ENCODE measurements at places on chromosomes 7 and 10.
A peak's percentile ranks its signal among the peaks of the same experiment; 100 is the strongest.

DNA sequence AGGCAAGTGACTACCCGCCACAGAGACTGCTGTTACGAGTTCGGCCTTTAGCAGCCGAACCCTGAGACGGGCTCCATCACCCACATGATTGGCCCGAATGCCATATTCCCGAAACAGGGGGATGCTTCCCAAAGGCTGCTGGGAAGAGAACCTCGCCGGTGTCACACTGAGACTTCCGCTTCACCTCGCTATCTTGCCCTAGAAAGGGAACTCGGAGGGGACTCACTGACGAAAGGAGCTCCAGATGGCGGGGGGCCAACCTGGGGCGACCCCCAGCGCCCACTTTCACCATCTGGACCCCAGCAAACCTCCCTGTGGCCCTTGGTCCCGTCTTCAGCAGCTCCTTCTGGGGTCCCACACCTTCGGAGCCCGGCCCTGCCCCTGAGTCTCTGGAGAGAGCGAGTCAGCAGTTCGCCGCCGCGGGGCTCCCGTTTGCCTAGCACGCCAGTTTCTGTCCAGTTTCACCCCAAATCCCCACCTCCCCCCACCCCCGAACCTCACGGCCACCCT is 529 bp downstream of the HPS1 start:
- DNase-seq, result peak; percentile 21

- DNase-seq, result no peak
Measured at GRCh38 chr7:50146692-50147091, 53.6 kb upstream of the ZPBP start.

GRCh38 chr10:132168571-132169030 is 18.1 kb upstream of the DPYSL4 start:
- no peak for DNase-seq

DNA sequence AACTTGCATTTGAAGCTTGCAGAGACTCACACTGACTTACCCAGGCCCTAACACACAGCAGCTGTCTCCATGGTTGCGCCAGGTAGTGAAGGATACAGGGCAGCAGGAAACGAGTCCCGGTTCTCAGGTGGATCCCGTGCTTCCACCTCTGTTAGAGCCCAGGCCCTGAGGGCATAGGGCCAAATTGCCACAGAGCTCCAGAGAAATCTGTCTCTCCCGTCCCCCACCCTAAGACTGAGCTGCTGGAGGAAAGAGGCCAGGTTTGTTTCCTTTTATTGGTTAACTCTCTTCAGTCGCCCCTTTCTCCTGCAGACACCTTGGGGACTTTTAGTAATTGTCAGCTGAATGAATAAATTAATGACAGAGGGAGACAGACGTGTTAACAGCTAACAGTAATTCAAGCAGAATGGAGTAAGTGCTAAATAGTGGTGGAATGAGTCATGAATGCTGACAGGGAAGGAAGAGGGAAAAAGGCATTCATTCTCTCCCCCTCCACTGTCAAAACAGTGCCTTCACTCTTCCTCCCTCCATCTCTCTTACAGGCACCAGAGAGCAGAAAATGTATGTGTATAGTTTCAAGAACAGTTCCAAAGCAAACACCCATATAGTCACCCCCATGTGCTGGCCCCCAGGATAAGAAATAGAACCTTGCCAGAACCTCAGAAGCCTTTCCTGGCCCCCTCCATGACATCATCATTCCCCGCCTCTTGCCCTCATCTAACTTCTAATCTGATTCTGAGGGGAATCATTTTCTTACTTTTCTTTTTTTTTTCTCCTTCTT is 16.8 kb upstream of the DLG5 start:
- DNase-seq, result no peak

DNA sequence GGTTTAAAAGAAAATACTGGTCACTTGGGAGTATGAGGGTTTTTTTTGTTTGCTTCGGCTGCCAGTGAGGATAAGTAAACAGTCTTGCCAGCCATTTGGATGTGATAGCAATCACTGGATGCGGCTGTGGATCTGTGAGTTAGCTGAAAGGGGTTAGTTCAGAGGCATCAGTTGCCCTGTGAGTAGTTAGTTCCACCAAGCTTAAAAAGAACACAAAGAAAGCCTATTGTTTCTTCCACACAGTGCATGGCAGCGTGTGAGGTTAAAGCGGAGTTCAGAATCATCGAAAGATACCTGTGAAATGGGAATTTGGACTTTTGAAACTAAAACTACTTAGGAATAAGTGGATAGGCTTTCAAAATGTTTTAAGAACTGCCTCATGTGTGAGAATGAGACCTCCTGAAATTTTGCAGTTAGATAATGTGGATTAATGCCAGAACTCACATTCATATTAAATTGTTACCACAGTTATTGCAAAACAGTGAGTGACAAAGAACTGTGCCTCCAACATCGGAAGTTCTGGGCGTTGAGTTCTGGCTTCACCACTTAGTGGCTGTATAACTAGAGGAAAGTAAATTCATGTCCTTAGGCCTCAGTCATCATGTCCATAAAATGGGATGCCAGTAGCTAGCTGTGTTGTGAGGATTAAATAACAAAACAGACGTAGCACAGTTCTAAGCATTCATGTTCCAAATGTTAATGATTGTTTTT is 31.3 kb downstream of the KIAA1217 start:
- DNase-seq, result no peak

DNA sequence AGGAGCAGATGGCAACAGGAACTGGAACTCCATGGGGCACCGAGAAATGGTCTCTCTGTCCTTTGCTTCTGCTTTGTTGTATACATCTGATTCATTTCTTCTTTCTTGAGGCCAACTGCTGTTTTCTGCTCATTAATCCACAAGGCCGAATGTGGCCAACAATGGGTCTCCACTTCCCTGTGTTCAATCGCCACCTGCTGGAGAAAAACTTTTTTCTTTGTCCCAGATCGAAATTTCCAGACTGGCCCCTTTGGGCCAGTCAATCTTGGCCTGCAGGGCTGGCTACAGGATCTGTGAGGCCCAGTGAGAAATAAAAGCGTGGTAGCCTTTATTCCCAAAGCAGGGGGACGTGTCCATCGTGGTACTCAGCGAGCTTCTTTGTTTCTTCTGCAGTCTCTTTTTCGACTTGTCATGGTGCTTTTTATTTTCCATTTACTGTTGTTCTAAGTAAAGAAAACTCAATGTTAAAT is 58.8 kb downstream of the PARP12 start:
- peak; percentile 35 for DNase-seq

DNA sequence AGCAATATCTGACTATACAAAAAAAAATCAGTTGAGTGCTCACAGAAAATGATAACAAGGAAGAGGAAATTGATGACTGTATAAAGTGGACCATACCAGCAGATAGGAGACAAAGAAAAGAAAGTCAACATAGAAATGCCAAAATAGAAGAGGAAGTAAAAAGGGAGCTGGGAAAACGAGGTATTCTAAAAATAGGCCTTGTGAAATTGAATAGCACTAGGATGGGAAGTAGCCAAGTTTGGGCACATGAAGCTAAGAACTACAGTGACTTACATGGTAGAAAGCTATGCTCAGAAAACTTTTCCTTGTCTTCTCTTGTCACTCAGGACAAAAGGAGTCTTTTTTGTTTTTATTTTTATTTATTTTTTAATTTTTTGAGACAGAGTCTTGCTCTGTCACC is 76.2 kb upstream of the APBB1IP start:
- no peak for DNase-seq

DNA sequence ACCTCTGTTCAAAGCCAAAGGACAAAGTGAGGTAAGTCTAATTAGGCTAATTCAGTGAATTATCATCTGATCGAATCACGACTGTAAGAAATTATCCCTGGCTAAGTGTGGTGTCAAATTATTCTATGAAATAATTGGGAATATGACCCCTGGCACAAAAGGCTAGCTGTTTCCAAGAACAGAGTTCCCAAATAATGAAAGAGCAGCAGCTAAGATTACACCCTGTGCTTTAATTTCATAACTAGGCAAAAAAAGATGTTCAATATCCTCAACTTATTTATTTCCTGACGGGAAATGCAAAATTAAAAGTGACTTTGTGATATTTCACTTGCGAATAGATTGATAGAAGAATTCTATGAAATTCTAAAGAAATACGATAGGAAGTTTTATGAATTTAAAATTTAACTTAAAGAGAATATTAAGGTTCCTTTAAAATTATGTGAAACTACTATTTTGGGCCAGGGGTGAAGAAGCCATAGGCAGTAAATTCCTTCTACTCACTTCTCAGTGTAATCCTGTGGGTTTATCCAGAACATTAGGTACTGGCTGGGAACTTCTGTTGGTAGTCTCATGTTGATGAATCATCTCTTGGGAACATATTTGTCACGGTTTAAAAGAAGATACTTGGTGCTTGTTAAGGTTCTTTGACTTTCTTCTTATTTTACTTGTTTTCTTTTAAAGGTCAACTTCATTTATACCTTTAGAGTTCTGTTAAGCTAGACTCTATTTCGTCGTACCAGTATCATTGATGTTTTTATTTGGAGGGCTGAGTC is 148.5 kb downstream of the POLR1F start:
- DNase-seq, result no peak

- DNase-seq, result no peak
Measured at GRCh38 chr10:47257396-47258120, 42.4 kb upstream of the GDF10 start.

GRCh38 chr10:27547047-27547446 is 42.9 kb downstream of the RAB18 start:
- no peak for DNase-seq

DNA sequence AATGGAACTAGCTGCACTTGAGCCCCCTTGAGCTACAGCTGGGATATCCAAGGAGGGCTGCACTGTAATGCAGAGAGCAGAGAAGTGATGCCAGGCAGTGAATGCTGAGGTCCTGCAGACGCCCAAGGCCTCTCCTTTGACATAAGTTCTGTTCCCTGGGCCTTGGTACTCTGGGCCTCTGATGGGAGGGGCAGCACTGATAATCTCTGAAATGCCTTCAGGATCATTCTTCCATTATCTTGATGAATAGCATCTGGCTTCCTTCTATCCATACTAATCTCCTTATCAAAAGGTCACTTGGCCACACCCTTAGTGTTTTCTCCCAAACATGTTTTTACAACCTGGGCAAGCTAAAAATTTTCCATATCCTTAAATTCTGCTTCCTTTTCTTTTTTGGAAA is 6.9 kb downstream of the GRB10 start:
- no peak for DNase-seq

GRCh38 chr10:3045471-3046209 is 21.7 kb upstream of the PFKP start:
- no peak for DNase-seq

DNA sequence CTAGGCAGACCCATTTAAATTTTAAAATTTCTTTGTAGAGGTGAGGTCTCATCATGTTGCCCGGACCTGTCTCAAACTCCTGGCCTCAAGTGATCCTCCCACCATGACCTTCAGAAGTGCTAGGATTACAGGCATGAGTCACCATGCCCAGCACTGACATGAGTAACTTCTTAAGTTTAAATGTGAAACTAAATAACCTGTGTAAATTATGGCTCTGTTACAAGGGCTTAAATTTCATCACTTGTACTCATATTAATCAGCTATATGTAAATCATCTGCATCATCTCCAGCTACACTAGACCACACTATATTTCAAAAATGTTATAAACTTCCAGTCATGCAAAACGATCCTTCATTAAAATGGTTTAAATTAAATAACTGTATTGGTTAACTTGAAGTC is 56.1 kb downstream of the ATAD1 start:
- DNase-seq, result peak; percentile 33

DNA sequence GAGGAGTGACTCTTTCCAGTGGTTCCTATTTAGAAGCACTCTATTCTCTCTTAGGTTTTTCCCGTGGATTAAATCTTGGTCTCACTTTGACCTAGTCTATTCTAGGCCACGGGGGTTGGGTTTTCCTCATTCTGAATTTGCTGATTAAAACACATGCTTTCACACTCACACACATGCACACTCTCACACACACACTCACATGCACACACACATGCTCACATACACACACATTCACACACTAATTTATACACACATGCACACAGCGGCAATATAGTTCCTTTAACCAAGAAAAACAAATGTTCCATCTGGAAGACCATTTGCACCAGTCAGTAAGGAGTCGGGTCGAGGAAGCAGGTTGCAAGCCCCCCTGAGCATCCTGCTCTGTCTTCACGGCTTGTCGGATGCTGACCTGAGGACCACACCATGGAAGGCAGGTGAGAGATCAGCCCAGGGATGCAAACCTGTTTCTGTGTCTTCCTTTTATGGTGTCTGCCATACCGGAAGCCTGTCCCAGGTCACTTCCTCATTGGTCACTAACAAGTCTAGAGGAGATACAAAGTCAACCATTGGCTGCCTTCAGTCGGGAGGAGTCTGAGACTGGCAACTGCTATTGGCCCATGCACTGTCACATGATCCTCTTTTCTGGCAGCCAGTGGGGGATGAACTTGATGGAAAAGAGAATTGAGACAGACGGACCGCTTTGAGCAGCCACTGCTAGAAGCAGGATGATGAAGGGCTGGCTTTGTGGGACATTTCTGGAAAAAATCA is 330.8 kb downstream of the FGFR2 start:
- no peak for DNase-seq

DNA sequence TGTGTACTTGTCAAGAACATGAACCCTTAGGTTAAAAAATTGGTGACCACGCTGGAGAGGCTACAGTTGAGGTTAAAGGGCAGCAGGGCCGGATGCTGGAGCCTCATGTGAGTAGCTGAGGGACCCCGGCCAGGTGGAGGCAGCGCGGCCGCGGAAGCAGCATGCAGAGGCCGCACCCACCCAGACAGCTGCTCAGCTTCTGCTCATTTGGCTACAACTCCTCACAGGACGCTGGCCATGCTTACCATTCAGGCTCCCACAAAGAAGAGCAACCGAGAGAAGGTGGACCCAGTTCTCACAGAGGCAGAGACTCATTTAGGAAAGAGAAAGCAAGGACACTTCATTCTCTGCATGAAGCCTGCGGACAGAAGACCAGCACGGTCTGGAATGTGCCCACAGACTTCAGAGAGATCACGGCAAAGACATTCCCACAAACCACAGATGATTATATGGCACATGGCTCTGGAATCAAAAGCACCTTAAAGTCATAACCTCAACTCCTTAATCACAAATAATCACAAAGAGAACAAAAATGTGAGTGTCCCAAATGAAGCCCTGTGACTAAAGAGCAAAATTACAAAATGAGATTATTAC is 94.4 kb downstream of the VOPP1 start:
- no peak for DNase-seq

- no peak for DNase-seq
Measured at GRCh38 chr10:44911081-44911540, at the start of gene TMEM72. Gene TMEM72 (plus strand): TSS chr10:44911337. CDS start chr10:44911513, 176 bp downstream.

DNA sequence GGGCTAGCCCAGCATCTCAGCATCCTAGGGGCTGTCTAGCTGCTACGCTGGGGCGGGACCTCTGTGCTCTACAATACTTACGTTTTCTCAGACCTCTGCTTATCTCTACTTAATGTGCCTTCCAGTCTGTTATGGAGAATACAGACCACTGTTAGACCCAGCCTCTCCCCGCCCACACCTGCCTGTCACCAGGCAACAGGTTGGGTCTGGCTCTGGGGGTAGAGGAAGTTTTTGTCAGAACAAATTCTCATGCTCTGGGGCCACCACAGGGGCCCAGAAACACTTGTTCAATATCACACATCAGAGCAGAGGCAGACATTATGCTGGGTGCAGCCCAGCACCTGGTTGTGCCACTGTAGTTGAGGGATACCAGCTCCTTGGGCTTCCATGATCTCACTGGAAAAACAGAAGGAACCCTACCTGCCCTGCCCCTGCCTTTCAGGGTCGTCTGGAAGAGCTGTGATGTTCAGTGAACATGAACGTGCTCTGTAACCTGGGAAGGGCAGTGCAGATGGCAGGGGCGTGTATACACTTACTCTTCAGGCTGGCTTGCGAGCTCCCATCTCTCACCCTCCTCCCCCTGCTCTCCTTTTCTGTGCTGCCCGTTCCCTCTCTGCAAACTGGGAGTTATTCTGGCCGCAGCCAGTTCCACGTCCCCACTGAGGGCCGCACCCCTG is 135.2 kb upstream of the PODXL start:
- DNase-seq, result no peak

Measured in stimulated activated CD4-positive, alpha-beta T cell treated with anti-CD3 and anti-CD28 coated beads, Interleukin-2, amount 100 ng/mL, for 48 hours (primary cell).